ENCODE measurements at places on chromosomes 1 and 21.

DNA sequence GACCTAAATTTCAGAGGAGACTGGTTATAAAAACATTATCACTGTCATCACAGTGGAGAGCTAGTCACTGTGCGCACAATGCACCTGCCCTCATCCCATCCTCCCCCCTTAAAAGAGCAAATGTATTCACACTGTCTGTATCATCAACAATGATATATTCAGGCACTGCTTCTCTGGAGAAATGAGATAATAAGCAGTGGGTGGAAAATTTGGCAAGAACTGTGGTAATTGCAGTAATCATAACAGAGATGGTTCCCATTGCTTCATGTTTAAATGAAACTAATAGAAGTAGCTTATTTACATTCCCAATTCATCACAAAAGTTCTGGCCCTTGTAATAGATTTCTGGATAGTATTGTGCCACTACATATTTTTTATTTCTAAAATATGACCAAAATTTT is 867.4 kb upstream of the ADGRL2 start:
- no peak for DNase-seq

GRCh38 chr1:81170721-81171120 is 630.0 kb upstream of the ADGRL2 start:
- no peak for DNase-seq

GRCh38 chr1:28507247-28507645 is 1.4 kb downstream of the RCC1 start:
- DNase-seq: peak; percentile 48

- DNase-seq: no peak
These were observed 1.3 kb downstream of the TMEM167B start for GRCh38 chr1:109091839-109092193.

- no peak for DNase-seq
These were observed 160.3 kb downstream of the PCBP3 start for GRCh38 chr21:45803618-45804340.

GRCh38 chr1:211323156-211324063 is 3.2 kb upstream of the TRAF5 start:
- DNase-seq: peak; percentile 62

DNA sequence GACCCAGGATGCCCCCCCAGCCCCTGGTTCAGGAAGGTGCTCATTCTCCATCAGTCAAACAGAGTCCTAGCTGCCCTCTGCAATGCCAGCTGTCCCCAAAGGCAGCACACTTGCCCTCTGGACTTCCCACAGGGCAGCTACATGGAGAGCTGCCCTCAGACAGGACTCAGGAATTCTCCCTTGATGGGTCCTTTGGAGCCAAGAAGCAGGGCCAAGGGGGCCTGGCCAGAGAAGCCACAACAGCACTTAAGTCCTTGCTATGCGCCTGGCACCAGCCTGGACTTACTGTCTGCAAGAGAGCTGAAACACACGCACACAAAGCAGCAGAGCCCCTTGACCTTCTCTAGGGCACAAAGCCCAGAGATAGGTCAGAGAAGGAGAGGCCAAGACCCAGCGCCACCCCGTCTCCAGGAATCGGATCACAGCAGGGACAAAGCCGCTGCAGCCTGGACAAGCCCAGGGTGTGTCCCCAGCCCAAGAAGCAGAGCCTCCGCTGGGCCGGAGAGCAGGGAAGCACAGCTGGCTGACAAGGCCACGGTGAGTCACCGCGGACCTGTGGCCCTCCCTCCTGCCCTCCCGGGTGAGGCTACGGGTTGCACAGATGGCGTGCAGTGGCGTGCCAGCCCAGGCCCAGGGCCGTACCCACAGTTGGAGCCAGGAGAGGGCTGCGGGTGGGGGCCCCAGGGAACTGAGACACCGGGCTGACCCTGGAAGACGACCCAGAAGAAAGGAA is 1.7 kb downstream of the WNT9A start:
- DNase-seq: no peak

DNA sequence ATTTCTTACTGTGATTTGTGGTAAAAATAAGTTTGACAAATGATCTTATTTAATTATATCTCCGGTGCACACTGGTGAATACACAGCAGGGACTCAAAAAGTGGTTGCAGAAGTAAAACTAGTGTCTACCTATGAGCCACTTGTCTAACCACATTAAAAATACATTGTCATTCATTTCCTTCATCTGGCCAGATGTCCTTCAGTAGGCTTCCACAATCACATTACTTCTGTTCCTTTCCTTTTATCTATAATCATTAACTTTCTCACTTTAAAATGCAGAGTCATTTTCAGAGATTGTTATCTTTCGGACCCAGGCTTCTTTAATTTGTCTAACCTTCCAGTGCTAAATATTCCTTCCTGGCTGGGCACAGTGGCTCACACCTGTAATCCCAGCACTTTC is 3.0 kb downstream of the RBBP5 start:
- no peak for DNase-seq

DNA sequence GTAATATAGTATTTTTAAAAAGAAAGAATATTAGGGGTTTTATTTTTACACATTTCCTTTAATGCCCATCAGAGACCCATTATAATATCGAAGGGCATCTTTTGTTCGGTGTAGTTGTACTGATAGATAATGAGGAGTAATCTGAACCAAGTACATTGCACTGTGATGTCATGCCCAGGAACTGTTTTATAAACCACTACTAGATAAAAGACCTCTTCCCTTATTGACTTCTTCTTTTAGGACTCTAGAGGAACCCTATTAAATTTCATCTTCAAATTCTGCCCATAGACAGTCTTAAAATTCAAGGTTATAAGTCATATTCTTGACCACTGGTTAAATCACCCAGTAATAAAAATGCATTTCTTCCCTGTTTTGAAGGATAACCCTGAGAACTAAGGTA is 206.5 kb downstream of the NRIP1 start:
- DNase-seq: no peak

DNA sequence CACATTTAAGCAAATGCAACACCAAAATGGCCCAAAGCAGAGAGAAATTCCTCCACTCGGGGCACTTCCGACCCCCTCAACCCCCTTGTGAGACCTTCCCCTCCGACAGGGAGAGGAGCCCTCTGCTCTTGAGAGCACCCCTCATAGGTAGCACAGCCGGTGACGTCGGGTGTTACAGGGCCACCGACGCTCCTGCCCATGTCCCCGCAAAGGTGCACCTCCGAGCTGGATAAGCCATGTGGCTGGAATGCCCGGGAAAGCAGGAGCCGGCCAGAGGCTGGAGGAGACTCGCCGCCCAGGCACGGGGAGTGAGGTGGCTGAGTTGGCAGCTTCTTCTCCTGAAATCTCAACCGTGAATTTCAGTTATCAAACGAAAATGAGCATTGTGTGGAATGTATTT is 67.1 kb upstream of the ARHGEF16 start:
- DNase-seq: no peak

- DNase-seq: no peak
These were observed 6.7 kb upstream of the SLC9A1 start for GRCh38 chr1:27161594-27161993.

GRCh38 chr1:169289016-169289415 is 78.6 kb downstream of the NME7 start:
- no peak for DNase-seq

- no peak for DNase-seq
These were observed 40.5 kb downstream of the RCSD1 start for GRCh38 chr1:167670563-167670962.

DNA sequence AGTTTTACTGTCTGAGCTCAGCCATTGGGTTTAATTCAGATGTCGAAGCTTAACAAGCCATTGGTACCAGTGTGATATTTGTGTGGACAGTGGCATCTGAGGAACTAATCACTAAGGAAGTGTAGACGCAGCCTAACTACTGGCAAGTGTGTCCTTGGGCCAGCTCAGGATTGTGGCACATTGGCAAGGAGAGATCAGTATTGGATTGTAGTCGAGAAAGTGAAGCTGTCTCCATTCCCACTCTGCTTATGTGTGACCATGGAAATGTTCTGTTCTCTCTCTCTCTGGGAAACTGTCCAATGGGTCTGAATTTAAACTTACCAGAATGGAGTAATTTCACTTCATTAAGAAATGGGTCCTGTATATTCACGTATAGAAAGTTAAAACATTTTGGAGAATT is 112.2 kb downstream of the ITSN1 start:
- no peak for DNase-seq

DNA sequence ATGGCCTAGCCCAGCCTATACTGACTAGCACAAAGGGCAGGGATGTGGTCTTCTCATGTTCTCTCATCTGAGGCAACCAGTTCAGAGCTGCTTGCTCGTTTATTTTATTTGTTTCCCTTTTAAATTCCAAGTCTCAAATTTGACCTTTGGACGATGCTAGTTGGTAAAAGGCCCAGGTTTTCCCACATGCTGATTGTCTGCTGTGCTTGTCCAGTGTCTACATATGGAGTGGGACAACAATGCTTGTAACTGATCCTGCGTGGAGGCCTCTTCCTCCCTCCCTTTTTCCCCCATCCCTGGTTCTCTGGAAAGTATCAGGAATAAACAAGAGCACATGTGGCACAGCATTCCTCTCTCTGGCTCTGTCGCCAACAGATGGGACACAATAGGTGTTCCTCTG is 34.0 kb upstream of the BEND5 start:
- no peak for DNase-seq

- DNase-seq: no peak
These were observed 17.7 kb downstream of the FCRL3 start for GRCh38 chr1:157682710-157683437.

DNA sequence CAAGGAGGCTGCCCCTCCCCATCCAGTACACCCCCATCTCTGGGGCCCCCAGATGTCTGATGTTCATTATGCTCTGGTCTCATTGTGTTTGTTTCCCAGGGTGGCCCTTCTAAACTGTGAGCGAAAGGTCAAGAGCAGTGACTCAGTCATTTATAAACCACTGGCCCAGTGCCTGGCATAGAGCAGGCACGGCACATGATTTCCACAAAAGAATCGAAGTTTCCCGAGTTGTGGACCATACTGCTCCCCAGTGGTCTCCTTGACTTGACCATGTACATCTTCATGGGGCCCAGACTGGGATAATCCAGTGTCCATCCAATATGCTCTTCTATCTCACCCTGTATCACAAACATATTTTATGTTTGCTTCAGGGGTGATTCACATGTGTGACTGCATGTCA is 153.3 kb downstream of the NR5A2 start:
- DNase-seq: no peak

- DNase-seq: peak; percentile 40
These were observed 120.0 kb downstream of the PGBD5 start for GRCh38 chr1:230306169-230306568.

DNA sequence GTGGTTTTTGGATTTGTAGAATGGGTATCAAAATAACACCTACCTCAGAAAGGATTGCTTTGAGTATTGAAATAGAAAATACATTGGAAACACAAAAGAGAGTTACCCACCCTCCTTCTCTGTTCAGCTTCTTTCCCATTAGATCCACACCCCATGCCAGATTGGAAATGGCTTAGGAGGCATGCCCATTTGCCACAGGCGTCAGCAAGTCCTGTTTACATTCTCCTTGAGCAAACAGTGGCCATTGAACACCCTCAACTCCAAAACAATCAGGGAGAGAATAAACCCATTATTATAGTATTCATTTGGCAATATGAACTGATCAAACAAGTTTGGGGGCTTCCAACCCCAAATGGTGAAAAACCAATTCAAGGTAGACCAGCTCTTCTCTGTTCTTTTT is 2.4 kb downstream of the ELAPOR1 start:
- DNase-seq: no peak

DNA sequence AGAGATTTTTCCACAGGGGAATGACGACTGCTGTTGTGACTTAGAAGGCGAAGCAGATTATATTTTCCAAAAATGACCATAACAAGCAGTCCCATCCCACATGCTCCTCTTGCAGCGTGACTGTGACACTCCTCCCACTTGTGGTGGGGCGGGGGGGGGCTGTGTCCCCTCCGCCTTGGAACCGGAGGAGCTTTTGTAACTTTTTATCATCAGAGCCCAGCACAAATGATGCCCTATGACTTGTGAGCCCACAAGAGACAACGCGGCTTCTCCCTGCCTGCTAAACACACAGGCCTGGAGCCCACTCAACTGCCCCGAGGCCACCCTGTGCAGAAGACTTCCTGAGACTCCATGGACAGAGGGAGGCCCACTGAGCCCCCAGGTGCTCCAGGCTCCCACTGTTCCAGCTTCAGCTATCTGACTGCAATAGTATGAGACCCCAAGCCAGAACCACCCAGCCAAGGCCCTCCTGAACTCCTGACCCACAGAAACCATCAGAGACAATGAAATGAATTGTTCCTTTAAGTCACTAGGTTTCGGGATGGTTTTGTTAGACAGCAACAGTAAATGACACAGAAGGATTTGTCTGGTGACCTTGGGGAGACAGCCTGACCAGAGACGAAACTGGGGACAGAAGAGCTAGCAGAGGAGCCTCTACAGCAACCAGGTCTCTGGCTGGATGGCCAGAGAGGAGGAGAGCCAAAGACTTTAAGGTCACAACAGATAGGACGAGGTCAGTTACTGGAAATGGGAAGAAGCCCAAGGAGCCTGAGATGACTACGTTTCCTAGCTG is 58.8 kb downstream of the CAPZB start:
- no peak for DNase-seq

GRCh38 chr1:198538579-198539364 is 1.7 kb downstream of the ATP6V1G3 start:
- DNase-seq: no peak

- no peak for DNase-seq
These were observed 41.8 kb downstream of the PHC2 start for GRCh38 chr1:33388805-33389771.

GRCh38 chr1:94738371-94738770 is 81.8 kb upstream of the SLC44A3 start:
- no peak for DNase-seq

GRCh38 chr1:214837376-214837775 is 234.4 kb downstream of the CENPF start:
- DNase-seq: no peak

DNA sequence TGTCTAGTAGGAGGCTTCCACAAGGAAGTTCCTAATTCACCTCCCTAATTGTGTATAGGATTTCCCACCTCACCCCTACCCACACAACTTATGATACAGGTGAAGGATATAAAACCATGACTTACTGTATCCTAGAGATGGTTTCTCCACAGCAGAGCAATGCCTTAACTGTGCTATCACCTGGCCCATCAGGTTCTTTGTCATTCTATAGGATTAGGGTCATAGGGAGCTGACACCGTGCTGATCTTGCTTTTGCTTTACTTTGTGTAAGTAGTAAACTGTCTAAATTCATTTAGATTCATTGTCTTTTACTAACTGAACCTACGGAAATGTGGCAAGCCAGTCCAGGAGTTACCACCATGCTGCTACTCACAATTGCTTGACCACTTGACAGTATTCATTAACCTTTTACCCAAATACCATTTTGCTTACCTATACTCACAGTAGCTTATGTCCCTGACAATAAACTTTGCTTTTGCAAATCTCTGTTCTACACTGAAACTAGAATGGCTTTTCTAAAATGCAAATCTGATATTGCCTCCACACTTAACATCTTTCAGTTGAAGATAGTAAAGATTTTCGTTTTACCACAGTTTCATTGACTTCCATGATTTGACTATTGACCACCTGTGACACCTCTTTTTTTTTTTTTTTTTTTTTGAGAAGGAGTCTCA is 147.6 kb downstream of the IFI44 start:
- no peak for DNase-seq

GRCh38 chr1:235919833-235920441 is 53.2 kb upstream of the LYST start:
- DNase-seq: no peak
